ENCODE measurements at places on chromosomes 5 and 9.

DNA sequence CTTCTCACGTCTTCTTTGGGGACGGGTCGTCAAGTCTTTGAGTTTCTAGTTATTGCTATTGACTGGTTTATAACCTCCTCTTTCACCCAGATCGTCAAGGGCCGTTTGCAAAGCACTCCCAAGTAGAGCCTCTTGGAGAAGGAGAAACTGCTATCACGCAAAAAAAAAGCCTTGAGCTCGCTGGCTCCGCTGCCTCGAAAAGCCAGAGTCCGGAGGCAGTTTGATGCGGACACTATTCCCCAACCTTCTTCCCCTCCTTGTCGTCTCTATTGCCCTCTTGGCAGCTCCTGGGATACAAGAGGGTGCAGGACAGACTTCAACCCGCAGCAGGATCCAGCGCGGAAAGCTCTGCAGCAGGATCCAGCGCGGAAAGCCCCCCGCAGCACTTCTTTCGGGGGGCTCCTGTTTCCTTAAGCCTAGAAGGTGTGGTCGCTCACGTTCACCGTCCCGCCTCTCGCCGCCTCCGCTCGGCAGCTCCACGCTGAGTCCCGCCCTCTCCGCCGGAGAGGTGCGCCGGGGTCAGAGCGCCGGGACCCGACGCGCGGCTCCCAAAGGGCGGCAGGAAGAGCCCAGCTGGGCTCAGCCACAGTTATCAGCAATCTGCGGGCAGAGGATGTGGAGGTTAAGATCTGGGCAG, at the start of gene PCDHAC1:
TSS of gene PCDHAC1 (plus strand) at position 494 of the 637 bp plus-strand sequence. CDS start 594 bp downstream, outside the sequence.
- DNase-seq = peak; percentile 71

DNA sequence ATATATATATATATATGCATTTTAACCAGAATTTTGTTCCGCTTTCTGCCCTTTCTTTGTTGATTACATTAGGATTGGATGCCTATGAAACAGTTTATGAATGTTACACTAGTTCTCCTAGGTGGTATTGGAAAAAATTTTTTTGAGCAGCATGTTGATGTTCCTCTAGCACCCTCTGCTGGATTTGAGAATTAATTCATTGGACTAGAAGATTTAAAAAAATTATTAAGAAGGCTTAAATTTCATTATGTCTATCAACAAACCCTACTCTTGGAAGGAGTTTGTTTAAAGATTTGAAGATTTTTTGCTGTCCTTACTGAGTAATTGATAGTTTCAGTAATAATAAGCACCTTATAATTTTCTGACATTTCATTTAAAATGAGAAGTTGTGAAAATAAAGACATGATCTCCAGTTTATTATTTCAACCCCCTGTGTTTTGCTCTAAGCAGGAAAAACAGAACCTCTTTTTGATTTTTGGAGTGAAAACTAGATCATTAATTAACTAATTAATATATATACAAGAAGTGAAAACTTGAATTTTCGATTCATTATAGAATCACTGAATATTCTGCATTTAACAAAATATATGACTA, 89.6 kb downstream of the CCDC171 start:
- peak; percentile 36 for DNase-seq

DNA sequence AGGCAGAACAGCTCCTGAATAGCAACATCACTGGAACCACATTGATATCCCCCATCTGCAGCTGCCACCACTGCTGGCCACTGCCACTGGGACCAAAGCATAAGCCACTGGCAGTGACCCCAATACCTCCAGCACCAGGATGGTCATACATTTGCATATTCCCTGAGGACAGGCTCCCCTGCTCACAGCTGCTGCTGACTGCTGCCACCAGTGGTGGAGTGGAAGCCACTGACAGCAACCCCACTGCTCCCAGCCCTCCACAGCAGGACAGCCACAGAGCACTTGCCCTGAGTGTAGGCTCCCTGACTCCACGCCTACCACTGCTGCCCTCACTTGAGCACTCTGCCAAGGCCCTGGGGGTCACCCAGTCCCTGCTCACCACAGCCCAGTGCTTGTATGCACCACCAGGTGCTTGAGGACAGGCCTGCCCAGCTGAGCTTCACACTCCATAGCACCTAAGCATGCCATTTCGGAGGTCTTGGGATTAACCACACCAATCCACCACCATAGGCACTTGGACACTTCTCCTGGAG, 327.4 kb upstream of the RPS23 start:
- DNase-seq = no peak

DNA sequence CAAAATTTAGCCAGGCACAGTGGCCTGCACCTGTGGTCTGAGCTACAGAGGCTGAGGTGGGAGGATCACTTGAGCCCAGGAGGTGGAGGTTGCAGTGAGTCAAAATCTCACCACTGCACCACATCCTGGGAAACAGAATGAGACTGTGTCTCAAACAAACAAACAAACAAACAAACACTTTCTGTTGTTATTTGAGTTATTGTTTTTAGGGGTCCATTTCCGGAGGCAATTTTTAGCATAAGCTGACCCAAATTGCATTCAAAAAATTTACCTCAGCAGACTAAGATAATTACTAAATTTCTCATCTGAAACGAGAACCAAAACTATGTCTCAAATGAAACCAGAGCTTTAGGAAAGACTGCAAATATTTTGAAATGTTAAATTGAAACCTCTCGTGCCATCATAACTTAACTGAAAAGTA, 1485.1 kb downstream of the EFNA5 start:
- no peak for DNase-seq

GRCh38 chr9:111961009-111961408, 64.4 kb downstream of the UGCG start:
- DNase-seq = peak; percentile 88

DNA sequence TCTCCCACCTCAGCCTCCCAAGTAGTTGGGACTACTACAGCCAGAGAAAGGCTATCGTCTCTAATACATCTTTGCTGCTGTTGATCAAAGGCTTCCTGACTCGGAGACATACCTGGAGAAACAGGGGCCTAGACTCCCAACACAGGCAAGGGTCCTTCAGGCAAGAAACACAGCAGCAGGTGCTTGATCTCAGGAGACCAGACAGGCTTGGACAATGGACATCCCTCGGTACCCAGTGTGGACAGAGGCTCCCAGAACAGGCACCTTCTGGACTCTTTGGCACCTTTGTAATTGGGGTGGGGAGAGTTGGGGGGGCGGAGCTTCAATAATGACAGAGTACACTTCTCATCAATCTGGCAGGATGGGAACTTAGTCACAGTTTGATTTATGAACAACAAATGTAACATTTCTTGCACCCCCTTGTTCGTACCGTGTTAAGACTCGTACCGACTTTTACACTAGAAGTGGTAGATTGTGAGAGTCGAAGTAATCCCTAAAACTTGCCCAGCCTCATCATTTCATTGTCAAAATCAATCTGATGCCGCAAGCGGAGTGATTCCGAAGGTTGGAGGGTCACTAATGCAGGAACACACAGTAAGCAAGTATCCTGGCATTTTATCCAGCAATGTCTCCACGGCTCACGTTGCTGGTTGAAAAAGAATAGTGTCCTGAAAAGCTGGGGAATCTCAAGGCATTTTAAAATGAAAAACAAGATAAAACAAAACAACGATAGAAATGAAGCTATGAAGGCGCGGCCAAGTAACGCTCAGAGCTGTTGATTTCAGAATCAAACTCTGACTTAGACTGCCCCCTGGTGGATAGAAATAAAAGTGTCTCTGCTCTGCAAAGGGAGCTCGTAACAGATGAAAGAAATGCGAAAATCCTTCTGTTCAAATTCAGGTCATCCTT, 46.4 kb upstream of the STK32A start:
- peak; percentile 70 for DNase-seq
